AG20443 (cell line): ENCODE measurements at places on chromosomes 1 and 21.
A peak's percentile ranks its signal among the peaks of the same experiment; 100 is the strongest.

GRCh38 chr1:24201941-24202440 is 14.9 kb upstream of the IFNLR1 start:
- peak; percentile 90 for DNase-seq

GRCh38 chr1:78526496-78526895 is 35.7 kb downstream of the PTGFR start:
- DNase-seq: no peak

DNA sequence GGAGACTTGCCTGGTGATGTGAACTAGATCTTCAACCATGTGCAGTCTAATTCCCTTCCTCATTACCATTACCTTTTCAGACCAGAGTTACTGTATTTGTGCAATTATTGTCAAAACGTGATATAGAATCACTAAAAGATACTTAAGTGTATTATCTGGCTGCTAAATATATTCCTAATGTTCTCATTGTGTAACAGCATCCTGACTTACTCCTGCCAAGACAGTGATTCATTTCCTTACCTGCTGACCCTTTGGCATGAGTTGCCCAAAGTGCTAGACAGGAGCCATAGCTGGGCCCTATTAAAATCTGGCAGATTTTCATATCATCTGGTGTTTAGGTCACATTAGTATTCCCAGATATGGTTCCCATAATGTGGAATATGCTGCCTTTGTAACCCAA is 598.3 kb upstream of the CAMK1G start:
- DNase-seq: no peak

GRCh38 chr1:80656014-80656636 is 1144.6 kb upstream of the ADGRL2 start:
- no peak for DNase-seq

- no peak for DNase-seq
These were observed 222.7 kb upstream of the OLFM3 start for GRCh38 chr1:102219463-102219862.

DNA sequence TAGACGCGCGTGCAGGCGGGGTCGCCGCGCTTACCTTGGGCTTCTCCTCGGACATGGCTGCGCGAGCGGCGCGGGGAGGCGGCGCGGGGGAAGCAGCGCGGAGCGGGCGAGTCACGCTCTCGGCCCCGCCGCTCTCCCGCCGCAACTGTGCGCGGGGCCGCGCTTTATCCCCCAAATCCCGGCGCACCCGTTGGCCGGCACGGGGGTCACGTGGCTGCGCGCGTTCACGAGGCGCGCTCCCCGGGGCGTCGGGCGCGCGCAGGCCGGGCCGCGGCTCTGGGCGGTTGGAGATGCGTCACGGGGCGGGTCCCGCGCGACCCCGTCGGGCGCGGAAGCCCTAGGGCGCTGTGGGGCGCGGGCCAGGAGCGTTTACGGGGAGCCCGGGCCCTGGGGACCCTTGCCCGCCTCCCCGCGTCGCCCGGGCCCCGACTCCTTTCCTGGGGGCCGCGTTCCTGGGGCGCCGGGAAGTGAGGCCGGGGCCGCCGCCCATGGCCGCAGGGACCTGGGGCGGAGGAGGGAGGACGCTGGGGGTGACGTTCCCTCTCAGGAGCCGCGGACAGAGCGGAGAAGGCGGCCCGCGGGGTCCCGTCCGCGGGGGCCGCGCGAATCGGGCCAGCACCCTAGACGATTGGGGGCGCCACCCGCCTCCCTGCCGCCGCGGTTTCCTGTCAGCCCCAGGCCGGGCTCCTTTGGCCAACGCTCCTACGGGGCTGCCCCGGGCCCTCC is at the start of gene SUMO3:
SUMO3 (minus strand) TSS at position 149 of the 726 bp plus-strand sequence; CDS start at position 55, 94 bp downstream.
- peak; percentile 97 for DNase-seq

GRCh38 chr1:115296981-115297380 is 41.1 kb downstream of the NGF start:
- DNase-seq: no peak

DNA sequence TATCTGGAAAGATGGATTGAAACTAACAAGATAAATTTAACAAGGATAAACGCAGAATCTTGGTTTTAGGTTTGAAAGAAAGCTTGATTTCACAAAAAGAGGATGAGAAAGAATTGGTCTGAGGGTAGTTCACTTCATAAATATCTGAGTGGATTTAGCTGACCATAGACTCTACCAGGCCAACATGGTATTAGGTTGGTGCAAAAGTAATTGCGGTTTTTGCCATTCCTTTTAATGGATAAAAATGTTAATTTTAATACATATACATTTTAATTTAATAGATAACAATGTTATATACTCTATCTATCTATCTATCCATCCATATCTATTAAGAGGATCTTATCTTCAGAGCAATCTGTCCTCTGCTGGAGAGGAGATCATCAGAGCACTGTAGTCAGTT is 70.2 kb upstream of the PLXNA2 start:
- DNase-seq: no peak

DNA sequence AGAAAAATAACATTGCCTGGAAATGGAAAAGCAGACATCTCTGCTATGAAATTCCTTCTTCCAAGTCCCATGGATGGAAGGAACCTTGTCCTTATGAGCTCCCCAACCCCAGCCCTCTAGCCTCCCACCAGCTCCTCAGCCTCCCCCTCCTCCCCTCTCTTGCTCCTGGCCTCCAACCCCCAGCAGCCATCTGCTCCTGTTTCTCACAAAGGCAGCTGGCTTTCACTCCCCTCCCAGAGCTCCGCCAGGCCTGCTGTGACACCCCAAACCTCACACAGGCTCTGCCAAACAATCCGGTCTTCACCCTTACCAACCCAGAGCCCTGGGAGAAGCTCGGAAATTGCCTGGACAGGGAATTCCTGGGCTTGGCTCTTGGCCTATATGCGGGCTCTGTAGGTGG is 69.2 kb downstream of the KLHDC7A start:
- no peak for DNase-seq

- DNase-seq: no peak
These were observed 2.9 kb upstream of the ATP1A1 start for GRCh38 chr1:116370181-116370580.

- no peak for DNase-seq
These were observed 7.2 kb downstream of the PKP1 start for GRCh38 chr1:201290551-201290950.
